ENCODE measurements at places on chromosomes 16 and 17. TPM values are rescaled to one million over a fixed set of nuclear protein-coding genes. Genes with fewer than 3 reads are reported as not detected.

GRCh38 chr16:31001507-31002249, 8.8 kb downstream of the STX1B start:
- DNase-seq: no peak

DNA sequence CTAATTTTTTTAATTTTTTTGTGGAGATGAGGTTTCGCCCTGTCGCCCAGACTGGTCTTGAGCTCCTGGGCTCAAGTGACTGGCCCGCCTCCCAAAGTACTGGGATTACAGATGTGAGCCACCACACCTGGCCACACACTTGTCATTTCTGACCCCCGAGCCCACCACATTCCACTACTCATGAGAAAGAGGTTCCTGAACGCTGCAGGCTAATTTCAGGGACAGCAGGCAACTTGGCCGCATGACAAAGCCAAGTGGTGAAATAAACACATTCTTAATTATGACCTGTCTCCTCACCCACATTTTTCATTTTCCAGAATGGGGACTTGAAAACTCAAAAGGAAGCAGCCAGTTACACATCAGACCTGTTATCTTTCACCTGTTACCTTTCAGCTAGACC, 114.5 kb downstream of the ABCC6 start:
- no peak for DNase-seq

DNA sequence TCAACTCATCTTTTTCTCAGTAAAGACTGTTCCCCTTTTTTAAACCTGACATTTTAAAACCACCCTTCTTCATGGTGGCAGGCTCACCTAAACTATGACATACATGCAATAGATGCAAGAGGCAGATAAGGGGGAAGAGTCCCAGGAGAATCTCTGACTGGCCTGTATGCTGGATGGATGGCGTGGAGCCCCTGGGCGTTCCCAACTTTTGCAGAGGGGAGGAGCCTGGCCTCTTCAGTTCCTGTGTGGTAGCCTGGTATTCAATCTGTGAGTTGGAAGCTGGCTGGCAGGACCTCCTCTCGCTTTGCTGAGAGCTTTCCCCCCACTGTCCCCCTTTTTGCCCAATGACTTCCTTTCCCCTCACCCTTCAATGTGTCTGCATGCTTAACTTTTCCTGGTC, 217.6 kb upstream of the CA10 start:
- DNase-seq: no peak

The DYNLL2 gene
- polyA plus RNA-seq: 54.7 TPM

- no peak for DNase-seq
These were observed 119.6 kb upstream of the PMFBP1 start for GRCh38 chr16:72291531-72291981.

- DNase-seq: peak; percentile 19
These were observed at the start of gene NECAB2 for GRCh38 chr16:83967838-83968305. TSS of gene NECAB2 (plus strand) at chr16:83968244. CDS start at chr16:83968649, 405 bp downstream.

The KNOP1 gene
- polyA plus RNA-seq: 32.7 TPM

DNA sequence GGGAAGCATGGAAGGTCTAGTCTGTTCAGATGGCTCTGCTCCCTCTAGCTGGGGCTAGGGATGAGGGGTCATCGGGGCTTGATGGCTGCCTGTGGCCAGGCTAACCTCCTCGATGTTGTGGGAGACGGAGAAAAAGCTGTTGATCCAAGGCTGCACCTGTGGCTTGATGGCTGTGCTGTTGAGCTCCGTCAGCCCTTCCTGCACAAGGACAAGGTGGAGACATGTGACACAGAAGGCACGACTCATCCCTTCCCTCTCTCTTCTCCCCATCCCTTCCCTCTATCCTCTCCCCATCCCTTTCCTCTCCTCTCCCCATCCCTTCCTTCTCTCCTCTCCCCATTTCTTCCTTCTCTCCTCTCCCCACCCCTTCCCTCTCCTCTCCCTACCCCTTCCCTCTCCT, 28.2 kb downstream of the FCSK start:
- no peak for DNase-seq

All from right lung (tissue), 10 donors.